ENCODE measurements at places on chromosomes 11 and 22.
A peak's percentile ranks its signal among the peaks of the same experiment; 100 is the strongest.

DNA sequence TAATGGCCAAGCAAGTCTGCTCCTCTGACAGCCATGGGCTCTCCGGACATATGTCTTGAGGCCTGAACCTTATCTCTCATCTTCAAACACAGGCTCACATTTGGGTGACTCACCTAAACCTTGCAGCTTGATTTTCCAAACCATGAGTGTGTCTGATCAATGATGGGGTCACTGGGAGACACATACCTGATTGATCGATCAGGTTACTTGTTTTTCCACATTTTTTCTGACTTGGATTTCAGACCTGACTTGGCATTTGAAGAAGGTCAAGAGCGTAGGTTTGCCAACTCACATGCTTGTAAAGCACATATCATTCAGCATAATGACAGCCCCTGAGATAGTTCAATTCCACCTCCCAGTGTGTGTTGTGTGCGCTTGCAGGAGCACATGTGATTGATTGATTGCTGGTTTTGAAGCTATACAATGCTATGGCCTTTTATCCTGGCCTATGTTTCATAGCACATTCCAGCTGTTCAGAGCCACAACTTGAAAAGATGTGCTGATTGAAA is 116.7 kb upstream of the KIRREL3 start:
- no peak for DNase-seq

- peak; percentile 54 for DNase-seq
These were observed 35.2 kb downstream of the LRFN4 start for GRCh38 chr11:66891851-66892660.

- DNase-seq = no peak
These were observed 5.0 kb downstream of the BSCL2 start for GRCh38 chr11:62702246-62702645.

GRCh38 chr11:84558085-84558905 is 1068.8 kb downstream of the DLG2 start:
- peak; percentile 3 for DNase-seq

DNA sequence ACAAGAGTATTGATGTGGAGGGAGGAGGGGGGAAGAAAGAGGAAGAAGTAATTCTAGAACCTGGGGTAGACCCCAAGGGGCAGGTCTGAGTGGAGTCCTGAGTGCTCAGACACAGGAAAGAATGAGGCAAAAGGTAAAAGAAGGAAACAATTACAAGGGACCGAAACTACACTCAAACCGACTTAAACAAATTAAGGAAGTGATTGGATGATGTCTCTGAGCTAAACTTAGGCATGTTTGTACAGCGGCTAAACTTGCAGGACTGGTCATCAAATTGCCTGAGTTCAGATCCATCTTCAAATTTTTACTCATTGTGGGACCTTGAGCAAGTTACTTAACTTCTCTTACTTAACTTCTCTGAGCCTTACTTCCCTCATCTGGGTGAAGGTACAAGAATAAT is 86.3 kb upstream of the LRRC55 start:
- no peak for DNase-seq

DNA sequence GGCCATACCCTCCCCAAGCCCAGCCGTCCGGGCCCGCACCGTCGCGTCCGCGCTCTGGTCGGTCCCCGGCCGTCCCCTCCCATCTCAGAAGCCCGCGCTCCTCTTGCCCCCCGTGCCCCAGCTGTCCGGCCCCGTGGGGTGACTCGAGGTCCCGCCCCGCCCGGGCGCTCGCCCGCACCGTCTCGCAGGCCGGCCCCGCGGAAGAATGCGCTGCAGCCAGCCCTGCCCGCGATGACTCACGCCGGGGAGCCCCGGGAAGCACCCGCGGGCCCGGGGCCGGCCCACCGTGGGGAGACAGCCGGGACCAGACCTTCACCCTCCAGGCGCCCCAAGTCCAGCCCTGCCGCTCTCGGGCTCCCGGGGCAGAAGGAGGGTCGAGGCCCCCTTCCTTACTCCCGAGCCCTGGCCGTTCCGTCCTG is 320 bp upstream of the PHLDA2 start:
- no peak for DNase-seq

DNA sequence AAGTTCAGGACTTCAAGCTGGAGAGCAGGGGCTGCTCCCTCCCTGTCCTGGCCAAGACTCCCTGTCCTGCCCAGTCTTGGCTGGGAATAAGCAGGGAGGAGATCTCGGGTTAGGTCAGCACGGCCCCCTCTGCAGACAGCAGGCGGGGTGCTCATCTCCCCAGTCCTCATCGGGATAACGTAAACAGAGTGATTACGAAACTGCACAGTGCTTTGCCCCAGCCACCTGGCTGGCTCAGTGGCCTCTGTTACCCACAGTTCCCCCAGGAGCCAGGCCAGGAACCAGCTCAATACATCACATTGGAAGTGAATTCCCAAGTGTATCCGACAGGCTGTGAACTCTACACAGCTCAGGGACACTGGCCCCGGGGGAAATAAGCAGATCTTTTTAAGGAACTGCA is 42.7 kb upstream of the KCNJ11 start:
- DNase-seq = no peak

DNA sequence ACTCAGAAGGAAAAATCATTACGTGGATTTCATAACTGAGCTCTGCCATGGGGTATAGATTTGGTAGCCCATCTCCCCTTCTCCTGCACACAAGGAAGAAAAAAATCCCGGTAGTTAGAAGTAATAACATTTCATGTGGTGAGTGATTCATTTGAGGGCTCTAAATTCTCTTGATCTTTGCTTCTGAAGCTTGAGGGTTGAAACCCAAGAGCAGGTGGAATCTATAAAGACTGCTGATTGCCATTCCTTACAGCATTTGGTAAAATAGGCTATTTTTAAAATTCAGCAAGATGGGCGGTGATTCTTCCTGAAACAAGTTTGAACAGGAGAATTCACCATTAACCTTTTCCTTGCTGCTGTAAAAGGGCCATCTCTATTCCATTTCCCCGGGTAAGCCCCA is 266.1 kb downstream of the CADM1 start:
- no peak for DNase-seq

- DNase-seq = peak; percentile 64
These were observed 62.7 kb upstream of the NECTIN1 start for GRCh38 chr11:119791701-119792151.

GRCh38 chr11:102581066-102581465 is 44.1 kb downstream of the MMP20 start:
- DNase-seq = no peak
